ENCODE measurements at places on chromosomes 5 and 9.

GRCh38 chr5:141864371-141865370, 13.5 kb downstream of the PCDH1 start:
- no peak for DNase-seq

DNA sequence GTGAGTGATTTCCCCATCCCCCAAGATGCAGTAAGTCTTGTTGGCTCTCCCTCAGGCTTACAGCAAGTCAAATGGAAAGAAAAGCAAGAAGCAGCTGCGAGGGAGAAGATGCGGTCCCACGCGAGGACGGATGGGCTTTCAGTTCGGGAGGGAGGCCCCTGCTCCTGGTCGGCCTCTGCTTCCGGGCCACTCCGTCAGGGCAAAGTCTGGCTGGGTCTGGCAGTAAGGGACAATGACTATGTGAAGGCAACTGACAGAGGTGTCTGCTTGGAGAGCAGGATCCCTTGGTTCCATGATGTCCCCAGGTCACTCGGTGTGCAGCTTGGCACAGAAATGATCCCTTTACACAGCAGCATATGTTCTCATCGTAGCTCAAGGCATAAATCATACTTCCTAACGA, 146.7 kb downstream of the HSPA4 start:
- no peak for DNase-seq

GRCh38 chr5:111685969-111686368, 71.0 kb downstream of the NREP start:
- DNase-seq = peak; percentile 16

DNA sequence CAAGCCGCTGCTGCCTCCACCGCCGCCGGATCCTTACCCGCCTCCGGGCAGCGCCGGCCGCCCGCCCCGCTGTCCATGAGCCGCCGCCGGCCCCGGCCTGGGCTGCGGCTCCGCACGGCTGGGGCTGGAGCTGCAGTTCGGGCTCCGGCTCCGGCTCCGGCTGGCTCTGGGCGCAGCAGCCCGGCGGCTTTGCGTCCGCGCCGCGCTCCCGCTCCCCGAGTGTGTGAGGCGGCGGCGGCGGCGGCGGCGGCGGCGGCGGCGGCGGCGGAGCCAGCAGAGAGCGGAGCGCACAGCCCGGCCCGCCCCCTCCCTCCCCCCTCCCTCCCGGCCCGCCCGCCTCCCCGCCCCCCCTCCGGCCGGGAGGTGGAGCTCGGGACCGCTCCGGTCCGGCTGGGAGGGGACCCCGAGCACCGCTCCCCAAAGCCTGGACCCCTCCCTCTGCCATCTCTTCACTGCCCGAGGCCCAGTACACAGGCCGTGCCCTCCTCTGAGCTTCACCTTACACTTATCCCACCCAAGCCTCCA, at the start of gene PCDH1:
Gene PCDH1 (minus strand): TSS at position 225 of the 525 bp plus-strand sequence. CDS start 148 bp downstream, at position 77.
- no peak for DNase-seq

DNA sequence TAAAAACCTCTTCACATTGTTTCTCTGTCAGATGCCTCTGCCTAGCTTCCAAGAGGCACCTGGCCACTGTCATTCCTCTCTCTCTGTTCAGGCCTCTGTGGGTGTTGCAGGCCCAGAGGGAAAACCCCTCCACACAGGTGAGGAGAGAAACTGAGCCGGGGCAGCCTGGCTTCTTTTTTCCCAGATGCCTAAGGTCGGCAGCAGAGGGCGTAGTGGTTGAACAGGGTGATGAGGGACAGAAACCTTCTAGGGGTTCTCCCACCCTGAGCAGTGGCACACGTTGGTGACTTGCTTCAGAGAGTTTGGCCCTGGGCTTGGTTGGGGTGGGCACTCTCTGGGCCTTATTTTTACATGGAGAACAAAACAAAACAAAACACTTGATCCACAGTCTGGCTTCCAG, 12.2 kb downstream of the IL9 start:
- no peak for DNase-seq

- DNase-seq = no peak
These were observed 267.1 kb upstream of the GRIA1 start for GRCh38 chr5:153223376-153223775.

- DNase-seq = no peak
These were observed 174.6 kb upstream of the ZNF608 start for GRCh38 chr5:124920909-124921666.

- DNase-seq = no peak
These were observed 29.7 kb downstream of the CNTFR start for GRCh38 chr9:34559624-34560455.

DNA sequence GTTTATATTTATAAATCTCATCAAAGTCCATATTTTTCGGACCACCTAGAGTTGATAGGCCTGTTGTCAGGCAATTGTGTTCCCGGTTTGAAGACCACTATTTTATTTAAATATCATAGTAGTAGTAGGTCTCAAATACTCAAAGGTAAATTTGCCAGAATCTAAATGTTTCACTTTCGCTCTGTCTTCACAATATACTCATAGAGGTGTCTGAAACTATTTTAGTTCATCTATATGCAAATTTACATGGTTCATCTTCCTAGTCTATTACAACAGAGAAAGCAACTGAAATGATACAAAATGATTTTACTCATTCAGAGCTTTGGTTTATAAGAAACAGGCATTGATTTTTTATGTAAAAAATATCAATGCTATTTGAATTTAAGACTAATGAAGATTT, 1897.5 kb downstream of the EFNA5 start:
- DNase-seq = no peak

DNA sequence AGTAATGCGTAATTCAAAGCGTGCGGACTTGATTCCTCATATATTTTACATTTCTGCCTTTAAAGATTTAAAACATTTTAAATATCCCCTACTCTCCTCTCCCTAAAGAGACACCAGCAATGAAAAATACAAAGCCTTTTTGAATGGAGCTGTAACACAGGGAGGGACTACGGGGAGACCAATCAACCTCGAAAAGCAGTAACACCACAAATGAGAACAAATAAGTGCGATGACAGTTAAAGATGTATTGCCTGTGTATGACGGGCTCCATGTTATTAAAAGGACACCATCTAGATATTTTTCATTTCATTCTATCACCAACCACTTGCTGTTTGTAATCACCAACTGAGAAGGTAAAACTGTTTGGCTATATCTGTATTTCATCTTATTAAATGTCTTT, 230.3 kb upstream of the TBCA start:
- no peak for DNase-seq

GRCh38 chr5:94771742-94772141, 153.3 kb downstream of the SLF1 start:
- no peak for DNase-seq

GRCh38 chr9:9214066-9214465, 1398.7 kb downstream of the PTPRD start:
- no peak for DNase-seq

DNA sequence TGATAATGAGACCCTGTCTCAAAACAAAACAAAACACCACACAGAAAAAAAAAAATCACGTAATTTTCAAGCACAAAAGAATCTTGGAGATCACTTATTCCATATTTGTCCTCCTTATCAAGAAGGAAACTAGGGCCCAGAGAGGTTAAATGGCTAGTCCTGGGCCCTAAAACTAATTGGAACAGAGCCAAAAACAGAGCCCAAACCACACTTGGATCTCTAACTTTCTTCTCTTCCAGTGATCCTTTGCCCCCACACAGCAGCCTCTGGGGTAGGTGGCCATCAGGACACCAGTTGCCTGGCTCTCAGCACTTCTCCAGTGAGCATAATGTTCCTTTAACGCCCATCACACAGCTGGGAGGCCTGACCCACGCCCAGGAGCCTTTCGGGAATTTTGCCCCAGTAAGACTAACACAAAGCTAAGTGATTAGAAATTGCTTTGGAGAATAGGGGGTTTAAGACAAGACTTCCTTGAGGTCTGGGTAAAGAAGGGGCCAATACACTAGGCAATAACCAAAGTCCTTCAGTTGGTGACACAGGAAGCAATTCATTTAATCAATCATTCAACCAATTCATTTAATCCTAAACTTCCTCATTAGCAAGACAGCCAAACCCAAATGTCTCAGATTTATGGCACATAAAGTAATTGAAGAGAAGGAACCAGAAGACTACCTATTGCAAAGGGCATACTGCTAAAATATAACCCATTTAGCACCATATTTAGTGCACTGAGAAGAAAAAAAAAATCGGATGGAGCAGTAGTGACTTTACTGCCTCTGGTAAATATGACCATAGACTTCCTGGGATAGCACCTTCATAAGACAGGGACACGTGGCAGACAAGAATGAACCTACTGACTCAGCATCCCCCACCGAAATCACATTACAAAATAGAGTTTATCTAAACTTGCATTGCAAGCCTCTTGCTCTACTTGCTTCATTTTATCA, 77.8 kb downstream of the ZNF608 start:
- no peak for DNase-seq

- DNase-seq = no peak
These were observed 30.4 kb downstream of the KCNIP1 start for GRCh38 chr5:170534177-170534576.

GRCh38 chr9:130638284-130639123, 25.9 kb upstream of the PRDM12 start:
- no peak for DNase-seq

GRCh38 chr5:82167372-82167935, 110.7 kb downstream of the RPS23 start:
- DNase-seq = no peak

GRCh38 chr5:103450333-103451061, 112.1 kb downstream of the NUDT12 start:
- no peak for DNase-seq

GRCh38 chr9:8486095-8486494, 686.5 kb upstream of the DMAC1 start:
- no peak for DNase-seq

DNA sequence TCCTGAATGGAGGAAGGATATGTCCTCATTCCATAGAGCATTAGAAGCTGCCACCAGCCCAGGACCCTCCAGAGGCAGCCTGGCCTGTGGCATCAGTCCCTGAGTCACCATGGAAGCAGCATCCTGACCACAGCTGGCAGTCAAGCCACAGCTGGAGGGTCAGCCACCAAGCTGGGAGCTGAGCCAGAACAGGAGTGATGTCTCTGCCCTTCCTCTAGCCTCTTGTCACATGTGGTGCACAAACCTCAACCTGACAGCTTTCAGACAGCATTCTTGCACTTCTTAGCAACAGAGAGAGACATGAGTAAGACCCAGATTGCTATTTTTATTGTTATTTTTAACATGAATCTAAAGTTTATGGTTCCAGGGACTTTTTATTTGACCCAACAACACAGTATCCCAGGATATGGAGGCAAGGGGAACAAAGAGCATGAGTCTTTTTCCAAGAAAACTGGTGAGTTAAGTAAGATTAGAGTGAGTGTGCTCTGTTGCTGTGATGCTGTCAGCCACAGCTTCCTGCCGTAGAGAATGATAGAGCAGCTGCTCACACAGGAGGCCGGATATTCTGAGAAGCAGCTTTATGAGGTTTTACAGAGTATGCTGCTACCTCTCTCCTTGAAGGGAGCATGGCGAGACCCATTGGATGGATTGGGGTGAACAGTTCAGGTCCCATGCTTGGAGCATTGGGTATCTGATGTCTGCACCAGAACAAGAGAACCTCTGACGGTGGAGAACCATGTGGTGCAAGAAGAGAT, 13.0 kb upstream of the CYFIP2 start:
- DNase-seq = no peak

DNA sequence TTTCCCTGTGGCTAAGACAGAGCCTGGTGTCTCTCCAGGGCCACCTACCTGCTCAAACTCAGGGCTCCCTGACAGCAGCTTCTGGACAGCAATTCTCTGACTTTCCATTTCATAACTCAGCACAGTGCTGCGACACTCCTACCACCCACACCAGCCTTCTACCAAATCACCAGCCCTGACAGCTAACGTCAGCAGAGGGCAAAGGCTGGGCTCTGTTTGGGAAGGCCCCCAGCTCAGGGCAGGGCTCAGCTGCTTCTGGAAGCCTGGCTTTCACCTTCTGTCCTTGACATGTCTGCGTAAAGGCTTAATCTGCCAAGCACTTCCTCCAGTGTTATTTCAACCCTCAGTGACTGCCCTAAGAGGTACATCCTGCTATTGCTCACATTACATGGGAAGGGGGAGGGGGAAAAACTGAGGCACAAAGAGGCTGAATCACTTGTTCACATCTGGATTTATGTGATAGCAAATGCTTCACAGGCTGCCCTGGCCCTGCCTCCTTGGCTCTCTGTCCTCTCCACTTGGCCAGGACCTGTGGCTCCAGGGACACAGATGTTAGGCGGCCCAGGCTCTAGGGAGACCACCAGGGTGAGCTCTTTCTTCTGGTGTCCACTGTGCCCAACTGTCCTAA, 102.5 kb upstream of the PANK3 start:
- DNase-seq = no peak

DNA sequence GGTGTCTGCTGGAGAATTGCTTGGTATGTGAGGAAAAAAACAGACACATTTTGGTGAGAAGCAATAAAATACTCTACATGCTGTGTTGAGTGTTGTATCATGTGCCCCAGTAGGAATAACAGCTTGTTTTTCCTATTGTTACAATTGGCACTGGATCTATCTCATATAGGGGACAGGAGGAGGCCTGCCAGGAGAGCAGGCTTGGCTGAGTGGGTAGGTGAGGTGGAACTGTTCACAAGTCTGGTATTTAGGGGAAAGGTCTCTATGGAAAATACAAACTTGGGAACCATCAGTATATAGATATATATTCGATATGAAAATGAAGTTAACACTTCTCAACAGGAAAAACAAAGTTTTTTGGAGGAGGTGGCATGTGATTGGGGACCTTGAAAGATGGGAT, 9.5 kb upstream of the SH3TC2 start:
- no peak for DNase-seq

DNA sequence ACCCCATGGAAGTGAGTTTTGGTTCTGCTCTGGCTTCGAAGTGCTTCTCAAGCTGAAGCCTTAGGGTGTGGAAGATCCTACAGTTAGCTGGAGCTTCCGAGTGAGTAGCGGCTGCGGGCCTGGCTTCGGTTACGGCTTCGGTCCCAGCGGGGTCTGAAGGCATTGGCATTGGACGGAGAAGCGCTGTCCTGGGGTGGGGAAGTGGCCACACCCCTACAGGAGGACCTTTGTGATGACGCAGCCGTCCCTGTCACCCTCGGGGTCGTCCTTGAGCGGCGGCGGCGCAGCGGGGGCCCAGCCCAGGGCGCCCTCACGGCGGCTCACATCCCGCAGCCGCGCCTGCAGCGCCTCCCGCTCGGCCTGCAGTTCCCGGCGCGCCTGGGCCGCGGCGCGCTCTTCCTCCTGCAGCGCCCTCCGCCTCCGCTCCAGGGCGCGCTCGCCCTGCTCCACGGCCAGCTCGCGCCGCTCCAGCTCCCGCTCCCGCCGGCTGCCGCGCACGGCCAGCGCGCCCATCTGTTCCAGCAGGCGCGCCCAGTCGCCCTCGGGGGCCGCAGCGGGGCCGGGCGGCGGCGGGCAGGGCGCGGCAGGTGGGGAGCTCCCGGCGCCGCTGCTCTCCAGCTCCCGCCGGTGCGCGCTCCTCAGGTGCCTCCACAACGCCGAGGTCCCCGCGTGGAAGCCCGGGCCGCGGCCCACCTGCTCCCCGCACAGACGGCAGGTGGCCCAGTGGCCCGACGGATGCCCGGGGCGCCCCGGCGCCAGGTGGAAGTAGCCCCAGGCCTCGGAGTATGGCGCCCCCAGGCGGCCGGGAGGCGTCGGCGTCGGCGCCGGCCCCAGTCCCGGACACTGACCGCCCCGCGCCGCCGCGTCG, 9.9 kb downstream of the ZBED3 start:
- DNase-seq = no peak

Measured in HCT116 (cell line).